ENCODE measurements at places on chromosomes 7 and 10.

GRCh38 chr10:114045136-114046086, 1.7 kb downstream of the ADRB1 start:
- no peak for DNase-seq

GRCh38 chr10:20363684-20364083, 533.4 kb downstream of the NEBL start:
- DNase-seq, result no peak

- no peak for DNase-seq
These were observed 85.4 kb downstream of the GPR26 start for GRCh38 chr10:123751342-123752134.

DNA sequence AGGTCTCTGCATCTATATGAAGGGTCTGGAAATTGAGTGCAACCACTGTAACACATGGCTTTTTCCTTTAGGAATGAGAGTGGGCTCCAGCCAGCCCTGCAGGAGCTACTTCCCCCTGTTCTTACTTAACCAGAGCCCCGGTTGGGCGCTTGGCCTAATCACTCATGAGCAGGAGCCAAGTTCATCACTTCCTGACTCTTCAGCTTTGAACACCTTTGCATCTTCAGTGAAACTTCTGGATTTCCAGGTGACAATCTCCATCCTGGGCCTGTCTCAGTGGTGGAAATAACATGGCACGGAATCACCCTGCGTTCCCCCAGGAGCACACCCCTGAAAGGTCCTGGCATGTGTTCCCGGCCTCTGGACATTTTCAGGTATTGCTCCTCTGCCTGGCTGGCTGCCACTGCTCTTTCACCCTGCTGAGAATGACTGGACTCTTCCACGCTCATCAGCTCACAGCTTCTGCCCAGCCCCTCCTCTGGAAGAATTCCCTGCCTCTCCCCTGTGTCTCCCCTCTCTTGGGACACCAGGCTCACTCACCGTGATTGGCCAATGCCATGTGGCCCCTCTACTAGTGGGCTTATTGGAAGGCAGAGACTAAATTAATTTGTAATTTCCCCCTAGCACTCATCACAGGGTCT, 229.1 kb upstream of the GRB10 start:
- no peak for DNase-seq

DNA sequence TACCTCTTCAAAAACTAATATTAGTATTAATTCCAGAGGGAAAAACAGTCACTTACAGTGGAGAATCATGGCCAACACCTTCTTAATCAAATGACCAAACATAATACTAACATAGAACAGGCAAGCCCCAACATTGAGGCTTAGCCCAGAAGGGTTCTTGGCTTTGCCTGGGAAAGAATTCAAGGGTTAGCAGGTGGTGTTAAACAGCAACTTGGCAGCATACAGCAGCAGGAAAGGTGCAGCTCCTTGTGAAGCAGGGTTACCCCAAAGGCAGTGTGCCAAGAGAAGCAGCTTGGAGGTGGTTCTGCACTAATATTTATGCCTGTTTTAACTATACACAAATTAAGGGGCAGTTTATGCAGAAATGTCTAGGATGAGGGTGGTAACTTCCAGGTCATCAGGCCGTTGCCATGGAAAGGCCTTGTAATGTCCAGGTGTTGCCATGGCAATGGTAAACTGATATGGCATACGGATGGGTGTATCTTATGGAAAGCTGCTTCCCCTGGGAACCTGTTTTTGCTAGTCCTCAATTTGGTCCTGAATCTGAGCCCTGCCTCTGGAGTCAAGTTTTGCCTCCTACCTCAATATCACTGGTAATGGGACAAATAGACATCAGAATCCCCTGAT, 27.2 kb upstream of the BEND7 start:
- DNase-seq, result no peak

DNA sequence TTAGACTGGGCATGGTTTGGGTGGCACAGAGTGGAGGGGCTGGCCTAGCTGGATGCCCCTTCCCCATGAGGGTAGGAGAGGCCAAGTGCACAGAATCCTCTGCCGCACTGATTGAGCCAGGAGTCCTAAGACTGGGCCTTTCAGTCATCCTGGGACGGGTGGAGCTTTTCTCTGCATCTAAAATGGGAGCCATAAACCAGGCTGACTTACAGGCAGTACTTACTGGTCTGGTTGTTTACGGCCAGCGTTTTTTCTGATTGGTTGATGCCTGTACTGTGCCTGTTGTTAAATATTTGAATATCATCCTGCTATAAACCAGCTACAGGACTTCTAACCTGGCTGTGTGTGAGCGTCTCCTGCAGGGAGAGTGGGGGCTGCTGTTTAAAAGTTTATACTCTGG, 107.8 kb downstream of the CDH23 start:
- DNase-seq, result no peak

DNA sequence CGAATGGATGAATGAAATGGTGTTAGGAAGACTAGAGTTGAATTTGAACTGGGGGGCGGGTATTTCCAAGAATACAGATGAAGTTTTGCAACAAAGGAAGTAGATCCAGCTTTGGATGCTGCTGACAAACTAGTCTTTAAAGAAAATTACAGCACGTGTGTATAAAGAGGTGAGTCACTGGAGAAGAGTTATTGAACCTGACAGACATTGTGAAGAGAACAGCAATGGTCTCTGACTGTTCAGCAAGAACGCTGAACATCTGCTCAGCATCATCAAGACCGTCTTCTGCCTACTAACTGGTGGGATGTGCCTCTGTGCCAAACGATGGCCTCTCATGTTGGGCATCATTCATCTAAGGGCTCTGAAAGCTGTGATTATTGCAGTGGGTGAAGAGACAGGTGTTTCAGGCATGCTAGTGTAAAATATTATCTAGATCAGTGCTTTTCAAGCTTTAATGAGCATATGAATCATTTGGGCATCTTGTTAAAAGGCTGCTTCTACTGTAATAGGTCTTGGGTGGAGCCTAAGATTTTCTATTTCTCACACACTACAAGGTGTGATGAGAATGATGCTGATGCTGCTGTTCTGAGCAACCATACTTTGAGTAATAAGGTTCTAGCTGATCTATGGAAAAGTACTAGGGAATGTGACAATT, 291.3 kb downstream of the PTEN start:
- no peak for DNase-seq

DNA sequence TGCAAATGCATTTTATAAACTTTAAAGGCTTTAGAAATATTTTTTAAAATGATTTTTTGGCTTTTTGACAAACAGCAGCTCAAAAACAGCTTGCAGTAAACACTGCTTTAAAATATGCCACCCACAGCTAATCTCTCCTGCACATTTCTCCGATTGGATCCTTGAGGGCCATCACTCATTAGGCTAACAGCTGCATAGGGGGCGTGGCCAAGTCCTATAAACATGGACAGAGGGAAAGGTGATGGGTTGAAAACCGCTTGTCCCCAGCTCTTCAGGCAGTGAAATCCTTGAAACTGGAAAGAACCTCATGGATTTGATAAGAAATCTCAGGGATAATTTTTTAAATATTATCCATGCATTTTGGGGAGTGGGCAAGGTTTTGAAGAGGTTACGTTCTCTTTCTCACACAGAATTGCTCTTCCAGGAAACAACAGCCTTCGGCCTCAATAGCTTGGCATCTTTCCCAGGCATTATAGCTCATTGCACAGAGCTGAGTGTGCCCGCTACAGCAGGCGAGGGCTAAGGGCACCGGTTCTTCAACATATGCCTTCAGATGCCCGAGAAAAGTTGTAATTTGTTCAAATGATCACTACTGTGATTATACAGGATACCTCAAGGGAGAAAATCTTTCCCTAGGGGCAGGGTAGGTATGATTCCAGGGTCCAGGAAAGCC, 1.7 kb downstream of the PLEKHS1 start:
- DNase-seq, result no peak

GRCh38 chr10:33965795-33966581, 631.5 kb upstream of the NRP1 start:
- peak; percentile 5 for DNase-seq

DNA sequence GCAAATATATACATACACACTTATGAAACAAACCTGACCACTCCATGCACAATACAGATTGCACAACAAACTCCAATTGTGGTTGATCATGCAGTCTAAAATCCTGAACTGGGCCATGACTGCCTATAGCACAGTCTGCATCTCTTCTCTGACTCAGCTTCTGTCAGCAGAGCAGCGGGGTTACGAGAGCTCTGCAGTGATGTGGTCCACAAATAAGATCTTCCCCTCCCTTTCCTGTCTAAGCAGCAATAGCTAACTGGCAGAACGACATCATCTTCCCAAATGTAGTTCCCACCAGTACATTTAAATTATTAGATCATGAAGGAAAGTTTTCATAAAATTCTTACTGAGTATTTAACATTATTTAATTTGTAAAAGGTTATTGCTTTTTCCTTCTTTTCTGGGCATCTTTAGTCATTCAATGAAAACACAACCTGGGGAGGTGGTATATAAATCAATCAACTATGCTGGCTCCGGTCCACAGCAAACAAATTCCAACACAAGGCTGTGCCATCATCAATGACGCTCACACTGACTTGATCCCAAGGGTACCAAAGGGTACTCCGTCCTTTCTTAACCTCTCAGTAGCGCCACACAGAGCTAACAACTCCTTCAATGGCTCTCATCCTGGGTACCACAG, 17.1 kb downstream of the ARHGAP21 start:
- DNase-seq, result peak; percentile 51

- DNase-seq, result no peak
These were observed 3.6 kb downstream of the SFXN4 start for GRCh38 chr10:119161680-119162451.

- DNase-seq, result no peak
These were observed 29.4 kb upstream of the ADCYAP1R1 start for GRCh38 chr7:31022726-31023125.

- DNase-seq, result no peak
These were observed 128.4 kb downstream of the ARL4A start for GRCh38 chr7:12815871-12816270.

DNA sequence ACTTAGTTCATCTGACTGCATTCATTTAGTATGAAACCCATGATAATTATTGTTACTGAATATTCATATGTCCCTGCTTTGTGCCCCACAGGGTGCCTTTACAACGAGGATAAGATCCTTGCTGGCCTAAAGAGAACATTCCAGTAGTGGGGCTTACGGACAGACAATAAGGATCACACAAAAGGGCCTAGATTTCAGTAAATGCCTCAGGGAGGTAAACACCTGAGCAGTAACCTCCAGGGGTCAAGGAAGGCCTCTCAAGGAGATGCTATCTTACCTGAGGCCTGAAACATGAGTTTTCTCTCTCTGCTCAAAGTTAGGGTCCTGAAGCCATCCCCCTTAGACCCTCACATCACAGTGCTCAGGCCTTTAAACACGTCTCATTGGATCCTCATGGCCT, 228.7 kb downstream of the TCF7L2 start:
- DNase-seq, result no peak

DNA sequence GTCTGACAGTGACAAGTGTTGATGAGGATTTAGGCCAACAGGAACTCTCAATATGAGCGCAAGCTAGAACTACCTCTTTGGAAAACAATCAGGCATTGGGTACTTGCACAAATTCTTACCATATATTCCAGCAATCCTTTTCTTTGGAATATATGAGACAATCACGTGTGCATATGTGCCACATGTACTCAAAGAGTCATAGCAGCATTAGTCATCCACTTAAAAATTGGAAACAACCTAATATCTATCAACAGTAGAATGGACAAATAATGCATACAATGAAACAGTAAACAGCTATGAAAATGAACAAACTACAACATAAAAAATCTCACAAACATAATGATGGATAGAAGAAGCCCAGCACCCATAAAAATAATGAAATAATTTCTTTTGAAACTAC, 179.7 kb downstream of the GLI3 start:
- no peak for DNase-seq

GRCh38 chr10:26805567-26806245, 55.1 kb downstream of the ABI1 start:
- no peak for DNase-seq

DNA sequence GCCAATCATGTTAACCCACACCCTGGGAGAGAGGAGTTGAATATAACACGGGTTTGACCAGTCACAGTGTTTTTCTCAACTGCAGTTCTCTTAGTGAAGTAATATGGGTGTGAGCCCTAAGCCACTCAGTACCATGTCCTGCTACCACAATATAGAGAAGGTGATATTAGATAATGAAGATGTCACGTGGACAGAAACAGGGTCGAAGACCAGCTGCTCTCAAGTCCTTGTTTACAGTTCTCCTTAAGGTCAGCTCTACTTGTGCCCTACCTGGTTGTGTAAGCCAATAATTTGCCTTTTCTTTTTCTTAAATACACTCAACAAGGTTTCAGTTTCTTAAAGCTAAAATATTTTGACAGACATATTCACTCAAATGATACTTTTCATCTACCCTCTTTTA, 128.3 kb upstream of the POT1 start:
- no peak for DNase-seq

DNA sequence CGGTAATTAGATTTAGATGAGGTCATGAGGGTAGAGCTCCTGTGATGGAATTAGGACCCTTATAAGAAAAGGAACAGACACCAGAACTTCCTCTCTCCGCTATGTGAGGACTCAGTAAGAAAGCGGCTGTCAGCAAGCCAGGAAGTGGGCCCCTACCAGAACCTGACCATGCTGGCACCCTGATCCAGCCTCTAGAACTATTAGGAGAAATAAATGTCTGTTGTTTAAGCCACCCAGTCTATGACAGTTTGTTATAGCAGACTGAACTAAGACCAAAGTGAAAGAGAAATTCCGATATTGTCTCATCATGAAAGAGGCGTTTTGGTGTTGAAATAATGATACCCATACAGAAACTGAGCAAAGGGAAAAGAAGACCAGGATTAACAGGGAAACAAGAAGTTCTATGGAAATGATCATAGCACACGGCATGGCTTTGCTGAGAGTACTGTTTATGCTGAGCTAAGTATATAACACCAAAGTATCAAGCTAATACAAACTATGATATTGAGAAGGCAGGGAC, 9.2 kb downstream of the CLEC2L start:
- no peak for DNase-seq

DNA sequence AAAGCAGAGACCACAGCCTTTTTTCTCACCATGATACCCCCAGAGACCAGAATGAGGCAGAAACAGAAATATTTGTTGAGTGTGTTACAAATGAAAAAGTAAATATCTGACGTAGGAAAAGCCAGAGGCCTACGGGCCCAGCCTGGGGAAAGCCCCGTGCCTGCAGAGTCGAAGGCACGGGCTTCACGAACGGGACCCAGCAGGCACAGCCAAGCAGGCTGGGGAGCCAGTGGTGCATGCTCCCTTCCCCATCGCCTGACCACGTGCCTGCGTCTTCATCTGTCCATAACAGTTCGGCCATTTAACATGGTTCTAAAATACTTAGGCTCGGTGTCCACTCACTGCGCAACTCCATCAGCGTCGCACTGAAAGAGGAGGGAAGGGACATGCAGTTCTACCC, 50.8 kb downstream of the SLIT1 start:
- no peak for DNase-seq

DNA sequence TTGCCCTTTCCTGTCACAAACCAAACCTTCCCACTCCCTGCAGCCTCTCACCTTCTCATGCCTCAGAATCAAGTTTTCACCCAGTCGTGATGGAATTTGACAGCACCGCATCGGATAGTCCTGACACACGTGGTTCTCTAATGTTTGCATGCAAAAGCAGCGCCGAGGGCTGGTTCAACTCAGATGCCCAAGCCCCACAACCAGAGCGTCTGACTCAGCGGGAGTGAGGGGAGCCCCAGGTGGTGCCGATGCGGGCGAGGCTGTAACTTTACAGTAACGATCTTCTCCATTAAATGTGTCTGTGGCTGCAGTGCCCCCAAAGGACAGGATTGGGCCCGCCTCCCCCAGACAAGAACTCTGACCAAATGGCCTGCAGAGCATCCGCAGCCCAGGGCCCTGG, 284.5 kb downstream of the CELF2 start:
- DNase-seq, result no peak

GRCh38 chr10:131844529-131845084, 56.2 kb upstream of the PPP2R2D start:
- no peak for DNase-seq

GRCh38 chr10:21207852-21208646, 310.9 kb upstream of the NEBL start:
- DNase-seq, result no peak
